Right forelimb (tissue), 1 donor: ENCODE measurements at places on chromosomes 3 and 15.

DNA sequence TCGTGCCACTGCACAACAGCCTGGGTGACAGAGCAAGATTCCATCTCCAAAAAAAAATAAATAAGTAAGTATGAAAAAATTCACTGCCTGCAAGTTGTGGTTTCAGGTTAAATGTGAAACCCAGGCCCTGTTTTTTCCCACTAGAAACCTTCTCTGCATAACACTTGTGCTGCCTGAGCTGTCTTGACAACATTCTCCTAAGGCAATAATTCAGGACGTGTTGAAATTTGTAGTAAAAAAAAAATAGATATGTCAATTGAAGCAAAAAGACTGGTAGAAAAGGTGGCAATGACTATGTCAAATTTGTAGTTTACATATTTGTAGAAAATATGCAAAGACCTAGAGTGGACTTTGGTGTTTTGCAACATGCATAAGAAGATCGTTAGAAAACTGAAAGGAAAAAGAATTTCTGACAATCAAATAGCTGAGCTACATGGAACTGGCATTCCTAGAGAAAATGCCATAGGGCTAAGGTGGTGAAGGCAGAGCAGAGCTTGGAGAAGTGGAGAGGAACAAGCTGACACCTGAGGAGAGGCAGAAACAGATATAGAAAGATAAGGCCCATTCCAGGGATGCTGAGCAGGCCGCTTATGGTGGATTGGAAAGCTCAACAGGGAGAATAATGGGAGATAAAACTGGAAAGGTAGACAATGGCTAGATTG lies 150.2 kb downstream of the PLCH1 start:
- no peak for DNase-seq

DNA sequence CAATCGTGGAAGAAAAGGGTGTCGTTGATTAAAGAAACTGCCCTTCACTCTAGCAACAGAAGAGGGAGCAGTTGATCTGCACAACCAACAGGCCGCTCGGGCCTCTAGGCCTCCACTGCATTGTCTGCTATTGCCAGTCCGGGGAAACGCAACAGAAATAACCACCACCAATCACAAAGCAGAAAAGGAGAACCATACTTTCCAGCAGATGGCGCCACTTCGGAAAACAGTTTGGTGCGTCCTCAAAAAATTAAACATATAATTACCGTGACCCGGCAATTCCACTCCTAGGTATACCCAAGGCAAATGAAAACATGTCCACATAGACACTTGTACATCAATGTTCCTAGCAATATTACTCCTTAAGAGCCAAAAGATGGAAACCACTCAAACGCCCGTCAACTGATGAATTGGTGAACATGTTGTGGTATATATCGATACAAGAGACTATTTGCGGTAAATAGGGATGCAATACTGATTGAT lies 154.1 kb downstream of the TJP1 start:
- DNase-seq: no peak

GRCh38 chr15:48170981-48171380 lies 7.1 kb downstream of the MYEF2 start:
- no peak for DNase-seq

- DNase-seq: no peak
These were observed 76.9 kb upstream of the CDIN1 start for GRCh38 chr15:36502509-36502908.

GRCh38 chr3:100103558-100104441 lies 10.5 kb downstream of the FILIP1L start:
- no peak for DNase-seq

DNA sequence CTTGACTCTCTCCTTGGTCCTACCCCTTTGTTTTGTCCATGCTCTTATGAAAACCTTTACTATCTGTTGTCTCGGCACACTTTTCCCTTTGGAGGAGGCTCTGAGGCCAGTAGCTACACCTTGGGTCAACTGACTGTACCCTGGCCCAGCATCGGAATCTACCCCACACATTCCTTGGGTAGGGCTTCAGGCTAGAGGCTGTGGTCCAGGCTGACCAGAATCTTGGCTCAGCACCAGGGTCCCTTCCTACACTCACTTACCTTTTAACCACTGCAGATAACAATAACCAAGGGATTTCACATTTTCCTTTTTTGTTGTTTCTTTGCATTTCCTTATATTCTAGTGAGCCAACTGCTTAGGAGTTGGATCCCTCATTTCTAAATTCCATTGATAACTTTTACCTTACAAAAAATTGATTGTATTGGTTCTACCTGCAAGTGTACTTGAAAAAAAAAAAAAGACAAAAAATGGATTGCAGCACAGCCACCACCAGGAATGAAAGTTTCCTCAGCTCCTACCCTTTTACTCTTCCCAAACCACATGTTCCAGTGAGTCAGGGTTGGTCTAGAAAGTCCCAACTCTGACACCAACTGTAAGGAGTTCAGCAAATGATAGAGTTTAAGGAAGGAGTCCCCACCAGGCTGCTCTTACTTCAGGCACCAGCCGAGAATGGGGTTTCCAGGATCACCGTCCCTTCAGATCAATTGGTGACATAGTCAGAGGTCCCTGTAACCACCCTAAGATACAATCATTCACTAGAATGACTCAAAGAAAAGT lies 95.6 kb downstream of the FBLN2 start:
- no peak for DNase-seq

- no peak for DNase-seq
These were observed 263.3 kb downstream of the NEK10 start for GRCh38 chr3:27105904-27106303.

- DNase-seq: no peak
These were observed 71.9 kb downstream of the ARHGEF26 start for GRCh38 chr3:154193000-154193615.

- DNase-seq: peak; percentile 40
These were observed 15.5 kb downstream of the TBC1D2B start for GRCh38 chr15:78061963-78062427.

- DNase-seq: no peak
These were observed 27.7 kb upstream of the MYH15 start for GRCh38 chr3:108538083-108538482.

- DNase-seq: no peak
These were observed 517.2 kb downstream of the SHQ1 start for GRCh38 chr3:72331076-72331475.

GRCh38 chr3:106628407-106628806 lies 748.8 kb upstream of the CCDC54 start:
- no peak for DNase-seq

DNA sequence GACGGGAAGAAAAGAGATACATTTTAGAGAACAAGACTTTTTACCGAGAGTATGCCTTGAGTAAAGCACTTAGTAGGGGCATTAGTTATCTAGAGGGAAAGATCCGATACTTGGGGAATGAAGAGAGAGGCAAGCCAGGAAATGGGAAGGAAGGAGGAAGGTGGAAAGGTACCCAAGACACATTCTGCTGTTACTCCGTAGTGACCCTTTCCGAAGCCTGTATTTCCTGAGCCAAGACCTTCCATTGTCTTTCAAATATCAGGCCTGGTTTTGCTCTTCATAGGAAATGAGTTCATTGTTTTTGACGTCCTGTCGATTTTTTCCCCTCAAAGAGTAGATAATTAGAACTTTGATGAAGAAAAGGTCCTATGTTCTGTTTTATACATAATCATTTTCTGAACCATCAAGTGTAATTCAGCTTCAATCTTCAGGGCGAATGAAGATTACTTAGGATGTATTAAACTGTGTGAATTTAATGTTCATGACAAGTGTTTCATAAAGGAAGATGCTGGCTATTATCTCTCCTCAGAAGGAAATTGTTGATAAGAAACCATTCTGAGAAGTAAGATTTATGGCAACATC lies 95.7 kb downstream of the PPM1L start:
- no peak for DNase-seq

DNA sequence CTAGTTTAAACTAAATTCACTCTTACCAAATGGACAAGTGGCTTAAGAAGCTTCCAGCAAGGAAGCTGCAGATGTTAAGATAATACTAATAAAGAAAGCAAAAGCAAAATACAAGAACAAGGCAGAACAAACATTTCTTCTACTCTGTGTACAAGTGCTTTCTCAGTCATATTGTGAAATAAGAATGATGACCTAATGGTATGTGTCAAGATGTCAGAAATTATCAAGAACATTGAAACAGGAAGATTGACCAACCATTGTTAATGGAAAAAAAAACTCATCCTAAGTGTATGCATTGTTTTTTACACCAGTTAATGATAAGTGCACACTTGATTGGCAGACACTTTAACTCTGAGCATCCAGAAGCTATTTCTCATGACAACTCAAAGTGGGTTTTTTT lies 65.4 kb upstream of the P2RY1 start:
- no peak for DNase-seq

GRCh38 chr15:84631706-84632272 lies 22.3 kb downstream of the WDR73 start:
- no peak for DNase-seq

- DNase-seq: no peak
These were observed 369.4 kb downstream of the MAGI1 start for GRCh38 chr3:65669163-65669875.

DNA sequence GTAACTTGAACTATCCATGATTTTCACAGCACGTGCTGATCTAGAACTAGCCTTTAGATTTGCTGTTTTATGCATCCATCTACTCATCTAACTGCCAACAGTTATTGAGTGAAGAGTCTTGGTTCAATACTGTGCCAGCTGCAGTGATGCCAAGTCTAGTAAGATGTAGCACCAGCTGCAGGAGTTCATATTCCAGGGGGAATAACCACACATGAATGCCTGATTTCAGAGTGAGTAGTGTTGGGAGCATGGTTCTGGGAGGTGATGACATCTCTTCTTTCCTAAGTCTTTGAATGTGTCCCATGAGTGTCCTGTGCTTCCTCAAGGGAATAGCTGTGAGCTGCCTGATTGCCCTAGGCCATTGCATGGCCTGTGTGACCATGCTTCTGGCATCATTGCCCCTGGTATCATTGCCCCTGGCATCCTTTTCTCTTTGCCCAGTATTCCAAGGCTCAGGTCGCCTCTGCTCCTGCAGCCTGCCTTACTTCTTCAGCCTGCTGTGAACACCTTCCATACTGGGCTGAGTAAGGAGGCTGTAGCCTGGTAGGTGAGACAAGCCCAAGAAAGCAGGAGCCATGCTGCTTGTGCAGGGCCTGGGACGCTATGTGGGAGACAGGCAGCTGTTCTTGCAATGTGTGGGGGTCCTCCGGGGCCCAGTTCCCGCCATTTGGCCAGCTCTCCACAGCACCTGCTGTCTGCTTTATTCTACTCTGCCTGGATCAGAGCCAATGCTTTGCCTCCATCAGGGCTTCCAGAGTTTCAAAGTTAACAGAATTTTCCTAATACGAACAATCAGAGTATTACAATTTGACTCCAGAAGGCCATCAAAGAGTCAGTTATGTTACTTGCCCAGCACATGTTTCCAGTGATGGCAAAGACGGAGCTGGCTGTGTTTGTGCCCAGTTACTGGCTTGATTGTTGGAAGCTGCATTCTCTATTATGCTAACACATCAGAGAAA lies 73.2 kb downstream of the CLSTN2 start:
- no peak for DNase-seq

DNA sequence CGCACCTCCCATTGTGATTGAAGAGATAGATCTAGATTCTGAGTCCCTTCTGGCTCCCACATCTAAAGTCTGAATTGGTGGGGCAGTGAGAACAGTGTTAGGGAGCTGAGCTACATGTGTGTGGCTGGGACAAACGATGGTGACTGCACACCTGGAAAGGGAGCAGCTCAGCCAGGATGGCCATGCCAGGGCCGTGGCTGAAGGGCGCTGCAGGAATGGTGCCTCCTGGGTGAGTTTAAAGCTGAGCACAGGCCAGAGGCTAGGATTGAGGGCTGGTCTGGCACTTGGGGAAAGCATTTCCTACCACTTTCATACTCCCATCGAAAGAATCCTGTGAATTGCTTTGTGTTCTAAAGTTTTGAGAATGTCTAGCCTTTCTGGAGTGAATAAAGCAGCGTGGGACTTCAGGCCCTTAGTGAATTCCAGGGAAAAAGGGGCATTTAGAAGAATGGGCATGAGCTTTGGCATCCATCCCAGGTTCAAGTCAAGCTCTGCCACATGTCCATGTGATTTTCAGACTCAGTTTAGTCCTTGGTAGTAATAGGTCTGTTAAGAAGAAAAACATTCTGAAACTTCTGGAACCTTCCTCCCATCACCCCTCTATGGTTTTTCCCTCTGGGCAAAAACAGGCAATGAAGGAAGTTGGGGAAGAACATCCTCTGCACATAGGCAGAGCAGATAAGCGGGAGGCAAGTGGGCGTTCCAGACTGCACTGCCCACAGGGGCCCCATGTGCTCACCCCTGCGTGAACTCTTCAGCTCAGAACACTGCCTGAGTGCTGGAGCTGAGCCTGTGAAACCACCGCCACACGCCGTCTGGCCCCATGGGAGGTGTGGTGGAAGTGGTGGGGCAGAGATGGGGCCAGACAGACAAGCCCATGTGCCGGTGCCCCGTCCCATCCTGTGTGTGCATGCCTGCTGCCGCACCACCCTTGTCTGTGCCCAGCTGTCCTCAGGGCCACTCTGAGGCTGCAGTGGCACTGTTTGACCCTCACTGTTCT lies 12.9 kb upstream of the CPNE9 start:
- no peak for DNase-seq

DNA sequence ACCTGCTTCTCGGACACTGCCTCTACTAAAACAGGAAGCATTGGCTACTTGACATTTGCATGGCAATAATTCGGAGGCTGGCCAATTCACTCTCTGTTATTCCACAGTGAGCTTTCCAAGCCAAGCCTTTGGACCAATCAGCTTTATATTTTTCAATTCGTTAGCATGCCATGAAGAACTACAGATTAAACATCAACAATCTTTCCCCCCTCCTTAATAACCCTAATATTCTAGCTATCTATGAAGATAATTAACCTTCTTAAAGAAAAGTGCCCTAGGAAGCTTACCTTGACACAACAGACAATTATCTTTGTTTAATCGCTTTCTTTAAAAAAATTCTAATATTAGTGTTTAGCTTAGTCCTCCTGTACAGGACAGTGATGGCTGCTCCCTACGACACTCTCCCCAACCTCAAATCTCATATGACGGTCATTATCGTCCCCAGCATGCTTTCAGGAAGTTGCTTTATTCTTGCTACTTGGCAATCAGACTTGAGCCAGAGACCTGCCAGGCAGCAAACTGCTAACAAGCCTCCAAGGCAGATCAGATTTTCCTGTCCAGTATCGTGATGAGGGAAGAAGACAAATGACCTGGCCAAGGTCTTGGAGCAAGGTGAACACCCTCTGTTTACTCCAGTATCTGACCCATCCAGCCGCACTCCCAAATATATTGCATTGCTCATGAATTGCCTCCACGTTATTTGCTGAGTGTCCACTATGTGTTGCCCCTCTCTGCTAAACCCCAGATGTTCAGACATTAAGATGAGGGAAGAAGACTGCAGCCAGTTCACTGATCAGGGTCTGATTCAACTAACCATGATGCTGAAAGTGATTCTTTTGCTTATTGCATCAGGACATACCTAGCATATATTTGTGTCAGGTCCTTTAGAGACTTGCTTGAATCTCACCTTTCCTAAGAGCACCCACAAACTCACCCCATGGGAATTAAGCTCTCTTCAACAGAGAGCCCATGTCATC lies 68.1 kb upstream of the LPP start:
- no peak for DNase-seq

- DNase-seq: no peak
These were observed 19.7 kb upstream of the PTPRG start for GRCh38 chr3:61541694-61542093.

- DNase-seq: no peak
These were observed 261.4 kb upstream of the HES1 start for GRCh38 chr3:193874512-193874911.

GRCh38 chr3:45729614-45730013 lies 40.4 kb downstream of the SACM1L start:
- no peak for DNase-seq

GRCh38 chr3:17133632-17134545 lies 249.1 kb downstream of the PLCL2 start:
- no peak for DNase-seq
